ENCODE measurements at places on chromosomes 1 and 21.
A peak's percentile ranks its signal among the peaks of the same experiment; 100 is the strongest.

DNA sequence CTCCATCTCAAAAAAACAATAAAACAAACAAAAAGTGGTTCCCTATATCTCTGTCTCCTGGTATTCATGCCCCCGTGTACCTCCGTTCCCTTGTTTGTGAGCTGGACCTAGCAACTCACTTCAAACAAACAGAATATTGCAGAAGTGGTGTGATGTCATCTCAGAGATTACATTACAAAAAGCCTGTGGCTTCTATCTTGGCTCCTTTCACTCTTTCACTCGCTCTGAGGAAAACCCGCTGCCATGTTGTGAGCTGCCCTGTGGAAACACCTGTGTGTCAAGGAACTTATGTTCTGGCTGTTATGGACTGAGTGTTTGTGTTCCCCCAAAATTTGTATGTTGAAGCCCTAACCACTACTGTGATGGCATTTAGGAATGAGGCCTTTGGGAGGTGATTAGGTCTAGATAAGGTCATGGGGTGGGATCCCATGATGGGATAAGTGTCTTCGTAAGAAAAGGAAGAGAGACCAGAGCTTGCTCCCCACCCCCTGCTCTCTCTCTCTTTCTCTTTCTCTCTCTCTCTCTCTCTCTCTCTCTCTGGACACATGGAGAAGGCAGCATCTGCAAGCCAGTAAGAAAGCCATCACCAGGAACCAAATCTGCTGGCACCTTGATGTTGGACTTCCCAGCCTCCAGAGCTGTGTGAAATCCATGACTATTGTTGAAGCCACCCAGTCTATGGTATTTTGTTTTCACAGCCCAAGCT is 7.4 kb upstream of the HYI start:
- no peak for DNase-seq

DNA sequence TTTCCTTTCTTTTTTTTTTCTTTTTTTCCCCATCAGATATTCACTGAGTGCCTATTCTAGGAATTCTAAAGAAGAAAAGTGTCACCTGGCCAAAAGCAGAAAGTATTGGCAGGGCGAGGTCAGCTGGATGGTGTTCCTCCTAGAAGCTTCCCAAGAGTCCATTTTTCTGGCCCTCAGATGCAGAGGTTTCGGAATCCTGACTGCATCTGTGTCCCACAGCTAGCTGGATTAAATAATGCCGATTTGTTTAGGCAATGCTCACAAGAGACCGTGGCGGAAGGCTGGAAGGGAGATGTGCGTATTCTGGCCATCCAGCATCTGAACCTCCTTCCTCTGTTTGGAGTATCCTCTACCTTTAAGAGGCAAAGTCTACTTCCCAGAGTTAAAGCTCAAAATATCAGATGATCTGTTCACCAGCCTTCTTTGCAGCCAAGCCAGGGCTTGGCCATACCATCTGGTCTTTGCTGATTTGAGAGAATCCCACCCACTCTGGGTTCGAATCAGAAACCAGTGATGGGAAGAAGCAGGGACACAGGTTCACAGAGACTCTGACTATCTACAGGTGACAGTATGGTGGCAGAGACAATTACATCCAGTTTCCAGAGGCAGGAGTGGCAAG is 5.4 kb upstream of the TENT5C start:
- DNase-seq, result no peak

DNA sequence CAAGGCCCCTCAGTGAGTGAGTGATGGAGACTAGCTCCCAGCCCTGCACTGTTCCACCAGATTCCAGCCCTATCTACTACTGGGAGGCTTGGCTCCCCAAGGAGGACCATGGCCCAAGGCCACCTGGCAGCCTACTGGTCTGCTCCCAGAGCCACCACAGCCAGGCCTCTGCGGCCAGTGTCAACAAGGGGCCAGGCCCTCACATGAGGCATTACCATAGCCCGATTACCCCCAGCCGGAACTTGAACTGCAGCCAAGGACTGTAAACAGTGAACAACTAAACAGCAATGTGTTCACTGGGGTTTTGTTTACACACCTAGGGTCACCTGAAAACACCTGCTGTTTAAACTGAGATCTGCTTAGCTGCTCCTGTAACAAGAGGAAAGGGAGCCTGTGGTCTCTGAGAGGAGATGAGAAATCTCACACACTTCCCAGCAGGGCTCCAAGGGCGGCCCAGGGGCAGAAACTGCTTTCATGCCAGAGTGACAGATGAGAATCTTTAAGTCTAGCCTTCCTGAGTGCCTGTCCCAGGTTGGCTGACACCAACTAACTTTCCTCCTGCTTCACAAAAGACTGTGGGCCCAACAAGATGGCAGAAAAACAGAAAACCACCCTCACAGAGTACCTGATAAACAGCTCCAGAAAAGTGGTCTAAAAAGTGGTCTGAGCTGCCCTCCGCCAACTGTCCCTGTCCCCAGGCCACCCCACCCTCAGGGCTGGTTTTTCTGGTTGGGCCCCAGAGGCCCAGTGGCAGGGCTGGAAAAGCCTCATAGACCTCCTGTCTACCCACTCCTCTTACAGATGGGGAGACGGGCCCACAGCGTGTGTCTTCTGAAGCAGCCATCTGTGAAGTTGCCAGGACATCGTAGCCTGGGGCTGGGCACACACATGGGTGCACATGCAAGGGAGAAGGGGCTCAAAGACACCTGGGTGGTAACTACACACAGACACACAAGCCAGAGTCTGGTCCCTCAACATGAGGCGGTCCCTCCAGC is 28.8 kb downstream of the MEF2D start:
- DNase-seq, result peak; percentile 84

- peak; percentile 72 for DNase-seq
Observed at GRCh38 chr21:42145569-42146272, 73.2 kb upstream of the ABCG1 start.

- no peak for DNase-seq
Observed at GRCh38 chr1:95201905-95202304, 32.1 kb upstream of the RWDD3 start.

DNA sequence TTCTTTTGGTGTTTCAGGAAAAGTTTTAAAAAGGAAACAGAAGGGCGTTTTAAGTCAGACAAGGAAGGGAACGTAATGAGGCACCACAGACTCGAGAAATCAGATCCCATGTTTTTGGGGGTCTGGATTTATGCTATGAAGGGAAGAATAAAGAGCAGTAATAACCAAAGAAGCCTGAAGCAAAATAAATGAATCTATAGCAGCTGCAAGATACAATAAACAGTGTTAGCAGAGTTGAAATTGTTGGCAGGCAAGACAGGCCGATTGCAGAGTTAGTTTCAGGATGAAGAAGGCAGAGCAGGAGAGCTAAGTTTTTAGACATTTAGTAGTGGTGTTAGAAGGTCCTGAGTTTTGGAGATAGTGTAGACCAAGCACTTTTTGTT is 425 bp downstream of the DDR2 start:
- DNase-seq, result no peak

GRCh38 chr1:203726417-203726867 is 38.5 kb upstream of the LAX1 start:
- no peak for DNase-seq

DNA sequence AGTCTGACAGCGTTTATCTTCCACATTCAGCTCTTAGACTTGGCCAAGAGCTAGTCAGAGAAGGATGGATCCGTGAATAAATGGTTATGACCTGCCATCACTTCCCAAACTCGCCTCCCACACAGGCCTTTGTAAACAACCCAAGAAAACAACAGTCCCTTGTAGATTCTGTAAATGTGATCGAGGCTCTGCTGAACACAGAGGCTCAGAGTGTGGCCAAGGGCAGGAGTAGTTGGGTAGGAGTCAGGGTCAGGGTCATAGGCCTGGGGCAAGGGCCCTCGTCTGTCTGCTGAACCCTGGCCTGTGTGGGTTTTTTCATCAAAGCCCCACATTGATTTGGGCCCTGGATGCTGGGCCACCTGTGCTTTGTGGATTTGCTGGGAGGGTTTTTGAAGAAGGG is 32.7 kb downstream of the NCMAP start:
- DNase-seq, result no peak

GRCh38 chr1:66276218-66276617 is 257.7 kb upstream of the SGIP1 start:
- DNase-seq, result no peak

DNA sequence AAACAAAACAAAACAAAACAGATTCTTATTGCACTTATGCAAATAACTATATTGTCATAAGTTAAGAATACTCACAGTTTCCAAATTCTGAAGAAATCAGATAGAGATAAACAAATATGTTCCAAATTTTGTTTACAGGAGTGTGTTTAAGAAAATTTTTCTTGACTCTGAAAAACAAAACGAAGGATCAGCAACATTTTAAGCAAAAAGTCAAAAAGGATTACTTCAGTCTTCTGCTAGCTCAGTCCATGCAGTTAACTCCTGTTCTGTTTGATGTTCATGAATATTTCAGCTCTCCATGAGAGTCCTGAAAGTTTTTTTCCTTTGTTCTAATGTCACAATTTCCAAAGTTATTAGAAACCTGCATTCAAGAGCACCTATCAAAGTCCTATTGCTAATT is 33.2 kb upstream of the KLF18 start:
- no peak for DNase-seq

- no peak for DNase-seq
Observed at GRCh38 chr1:163035446-163036249, 33.5 kb upstream of the RGS4 start.

DNA sequence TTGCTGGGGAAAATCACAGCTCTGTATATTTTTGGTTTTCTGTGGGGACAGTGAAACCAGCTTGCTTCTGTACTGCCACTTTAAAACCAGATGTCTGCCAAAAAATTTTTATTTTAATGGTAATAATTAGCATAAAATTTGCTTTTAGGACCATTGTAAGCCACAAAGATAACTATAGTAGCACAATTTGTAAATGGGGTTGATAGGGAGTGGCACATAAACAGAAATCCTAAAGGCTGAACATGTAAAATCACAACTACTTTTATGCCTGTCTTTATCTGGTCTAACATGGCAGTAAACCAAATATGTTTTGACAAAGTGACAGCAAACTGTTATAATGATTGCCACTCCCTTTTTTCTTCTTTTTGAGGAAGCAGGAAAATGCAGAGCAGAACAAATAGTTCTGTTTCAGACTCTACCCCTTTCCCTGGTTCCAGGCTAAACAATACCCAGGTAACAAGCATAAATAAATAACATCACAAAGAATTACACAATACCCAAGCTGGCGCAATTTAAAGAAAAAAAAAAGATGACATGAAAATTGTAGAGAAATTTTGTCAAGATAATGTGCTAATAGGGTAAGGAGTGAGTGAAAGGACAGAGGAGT is 24.0 kb upstream of the CCDC181 start:
- DNase-seq, result no peak

DNA sequence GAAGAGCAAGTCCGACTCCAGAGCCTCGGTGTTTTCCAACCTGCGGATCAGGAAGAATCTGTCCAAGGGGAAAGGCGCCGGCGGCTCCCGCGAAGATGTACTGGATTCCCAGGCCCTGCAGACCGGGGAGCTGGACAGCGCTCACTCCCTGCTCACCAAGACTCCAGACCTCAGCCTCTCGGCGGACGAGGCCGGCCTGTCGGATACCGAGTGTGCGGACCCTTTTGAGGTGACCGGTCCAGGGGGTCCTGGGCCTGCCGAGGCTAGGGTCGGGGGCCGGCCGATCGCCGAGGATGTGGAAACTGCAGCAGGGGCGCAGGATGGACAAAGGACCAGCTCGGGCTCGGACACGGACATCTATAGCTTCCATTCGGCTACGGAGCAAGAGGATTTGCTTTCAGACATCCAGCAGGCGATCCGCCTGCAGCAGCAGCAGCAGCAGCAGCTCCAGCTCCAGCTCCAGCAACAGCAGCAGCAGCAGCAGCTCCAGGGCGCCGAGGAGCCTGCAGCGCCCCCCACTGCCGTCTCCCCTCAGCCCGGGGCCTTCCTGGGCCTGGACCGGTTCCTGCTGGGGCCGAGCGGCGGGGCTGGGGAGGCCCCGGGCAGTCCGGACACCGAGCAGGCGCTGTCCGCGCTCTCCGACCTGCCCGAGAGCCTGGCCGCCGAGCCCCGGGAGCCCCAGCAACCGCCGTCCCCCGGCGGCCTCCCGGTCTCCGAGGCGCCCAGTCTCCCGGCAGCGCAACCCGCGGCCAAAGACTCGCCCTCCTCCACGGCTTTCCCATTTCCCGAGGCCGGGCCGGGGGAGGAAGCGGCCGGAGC is 827 bp downstream of the FMN2 start:
- peak; percentile 78 for DNase-seq

DNA sequence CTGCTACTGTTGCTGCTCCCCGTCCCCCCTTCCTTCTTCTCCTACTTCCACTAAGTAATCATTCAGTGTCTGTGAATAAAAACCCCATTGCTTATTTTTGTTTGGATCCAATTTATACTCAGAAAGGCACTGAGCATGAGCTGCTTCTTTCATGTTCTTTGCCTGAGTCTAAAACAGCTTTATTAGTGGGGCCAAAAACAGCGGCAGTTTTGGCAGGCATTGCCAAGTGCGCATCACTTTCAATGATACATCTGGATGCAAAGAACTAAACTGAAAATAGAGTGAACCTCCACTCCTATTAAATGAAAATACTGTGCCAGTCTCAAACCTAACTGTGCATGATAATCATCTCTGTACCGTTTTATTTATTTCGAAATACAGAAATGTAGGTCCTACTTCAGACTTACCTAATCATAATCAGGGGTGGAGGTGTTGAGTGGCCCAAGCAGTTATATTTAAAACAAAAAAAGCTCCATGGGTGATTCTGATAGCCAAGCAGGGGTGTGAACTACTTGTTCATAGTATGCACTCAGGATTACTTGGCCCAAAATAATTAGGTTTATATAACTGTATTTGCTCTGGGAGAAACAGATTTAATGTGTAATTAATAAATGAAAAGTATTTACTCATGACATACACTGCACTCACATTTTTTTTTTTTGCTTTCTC is 48.4 kb downstream of the NEK7 start:
- no peak for DNase-seq

GRCh38 chr1:22665752-22666151 is 12.7 kb downstream of the C1QB start:
- DNase-seq, result no peak

GRCh38 chr1:230429067-230429735 is 3.1 kb upstream of the PGBD5 start:
- DNase-seq, result no peak

DNA sequence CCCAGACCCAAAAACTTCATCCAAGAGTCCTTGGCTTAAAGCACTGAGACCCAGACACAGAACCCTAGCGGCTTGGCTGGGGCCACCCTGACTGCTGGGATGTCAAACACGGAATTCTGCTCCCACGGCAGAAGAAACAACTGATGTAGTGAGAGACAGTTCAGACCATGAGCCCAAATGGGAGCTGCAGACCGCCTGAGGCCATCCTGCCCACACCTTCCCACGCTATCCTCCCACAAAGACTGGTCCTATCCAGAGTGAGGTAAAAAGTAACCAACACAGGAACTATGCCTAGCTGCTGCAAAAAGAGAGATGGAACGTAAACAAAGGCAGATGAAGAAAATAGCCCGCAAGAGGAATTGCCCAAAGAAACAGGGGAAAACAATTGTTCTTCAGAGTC is 203.3 kb downstream of the PTPRU start:
- DNase-seq, result no peak

GRCh38 chr1:158043232-158043631 is 49.8 kb downstream of the KIRREL1 start:
- no peak for DNase-seq

GRCh38 chr1:71919811-71920509 is 362.4 kb downstream of the NEGR1 start:
- DNase-seq, result peak; percentile 47

- DNase-seq, result no peak
Observed at GRCh38 chr1:234961456-234962339, 166.9 kb downstream of the TOMM20 start.

- no peak for DNase-seq
Observed at GRCh38 chr21:41845310-41846032, 33.7 kb downstream of the PRDM15 start.

Measured in NCI-H1417 (cell line).